Naive B cell (primary cell): ENCODE measurements at places on chromosomes 12 and 14.
A peak's percentile ranks its signal among the peaks of the same experiment; 100 is the strongest.

- H3K27ac ChIP-seq = no peak overlapping the region
- no peak for DNase-seq
- no peaks in the 10 kb centered on the region for H3K4me1 ChIP-seq
- H3K36me3 ChIP-seq = peaks cover 1% of the 10 kb centered on the region
These were observed 352.7 kb downstream of the SYT1 start for GRCh38 chr12:79217306-79217705.

DNA sequence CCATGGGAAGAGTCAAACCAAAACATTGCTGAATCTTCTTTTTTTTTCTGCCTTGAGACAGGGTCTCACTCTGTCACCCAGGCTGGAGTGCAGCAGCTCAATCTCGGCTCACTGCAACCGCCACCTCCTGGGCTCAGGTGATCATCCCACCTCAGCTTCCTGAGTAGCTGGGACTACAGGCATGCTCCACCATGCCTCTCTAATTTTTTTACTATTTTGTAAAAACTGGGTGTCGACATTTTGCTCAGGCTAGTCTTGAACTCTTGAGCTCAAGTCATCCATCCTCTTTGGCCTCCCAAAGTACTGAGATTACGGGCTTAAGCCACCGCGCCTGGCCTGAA lies 1.5 kb upstream of the KRT75 start:
- H3K4me3 ChIP-seq = no peak overlapping the region
- no peak overlapping the region for H3K27ac ChIP-seq
- no peaks in the 10 kb centered on the region for H3K4me1 ChIP-seq

DNA sequence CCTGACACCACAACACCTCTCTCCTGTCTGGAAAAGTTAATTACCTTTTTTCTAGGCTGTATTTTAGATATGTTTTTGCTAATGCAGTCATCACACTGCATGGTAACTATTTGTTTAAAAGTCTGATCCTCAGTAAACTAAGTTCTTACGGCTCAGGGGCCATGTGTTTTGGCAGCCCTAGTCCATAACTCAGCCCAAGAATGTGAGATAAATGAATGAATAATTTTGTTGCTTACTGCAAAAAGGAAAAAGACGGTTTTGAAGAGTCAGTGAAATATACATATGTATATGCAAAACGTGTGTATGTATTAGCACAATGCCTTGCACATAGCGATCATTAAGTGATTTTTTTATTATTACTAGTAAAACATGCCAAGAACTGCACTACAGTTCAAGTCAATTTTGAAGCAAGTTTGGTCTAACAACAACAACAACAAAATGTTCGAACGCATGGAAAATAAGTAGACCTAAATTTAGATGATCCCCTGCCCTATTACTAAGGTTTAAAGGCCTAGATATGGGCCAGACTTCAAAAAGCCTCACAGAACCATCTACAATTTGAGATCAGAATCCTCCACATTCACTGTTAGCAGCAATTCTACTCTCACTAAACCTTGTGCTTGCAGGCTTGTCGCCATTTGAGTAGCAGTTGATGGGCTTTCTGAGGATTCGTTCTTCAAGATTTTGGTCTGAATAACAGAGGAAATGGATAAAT lies 140.0 kb downstream of the NDUFA12 start:
- DNase-seq = no peak
- H3K36me3 ChIP-seq = no peaks in the 10 kb centered on the region
- peaks cover 10% of the 10 kb centered on the region for H3K27me3 ChIP-seq
- H3K27ac ChIP-seq = no peak overlapping the region
- H3K4me3 ChIP-seq = no peak overlapping the region
- H3K4me1 ChIP-seq = peaks cover 3% of the 10 kb centered on the region

- H3K27ac ChIP-seq = no peak overlapping the region
- H3K36me3 ChIP-seq = no peaks in the 10 kb centered on the region
- no peak overlapping the region for H3K4me3 ChIP-seq
- no peak for DNase-seq
- no peaks in the 10 kb centered on the region for H3K27me3 ChIP-seq
These were observed 33.7 kb upstream of the GLIPR1 start for GRCh38 chr12:75446857-75447256.

GRCh38 chr14:76990084-76990483 lies 38.4 kb downstream of the IRF2BPL start:
- no peaks in the 10 kb centered on the region for H3K36me3 ChIP-seq
- H3K4me3 ChIP-seq = no peak overlapping the region
- peaks cover 11% of the 10 kb centered on the region for H3K4me1 ChIP-seq
- H3K27ac ChIP-seq = no peak overlapping the region
- no peaks in the 10 kb centered on the region for H3K27me3 ChIP-seq
- no peak for DNase-seq

GRCh38 chr14:35821564-35822411 lies 4.3 kb upstream of the BRMS1L start:
- no peaks in the 10 kb centered on the region for H3K27me3 ChIP-seq
- DNase-seq = peak; percentile 7
- H3K4me1 ChIP-seq = peaks cover 9% of the 10 kb centered on the region
- H3K27ac ChIP-seq = no peak overlapping the region

DNA sequence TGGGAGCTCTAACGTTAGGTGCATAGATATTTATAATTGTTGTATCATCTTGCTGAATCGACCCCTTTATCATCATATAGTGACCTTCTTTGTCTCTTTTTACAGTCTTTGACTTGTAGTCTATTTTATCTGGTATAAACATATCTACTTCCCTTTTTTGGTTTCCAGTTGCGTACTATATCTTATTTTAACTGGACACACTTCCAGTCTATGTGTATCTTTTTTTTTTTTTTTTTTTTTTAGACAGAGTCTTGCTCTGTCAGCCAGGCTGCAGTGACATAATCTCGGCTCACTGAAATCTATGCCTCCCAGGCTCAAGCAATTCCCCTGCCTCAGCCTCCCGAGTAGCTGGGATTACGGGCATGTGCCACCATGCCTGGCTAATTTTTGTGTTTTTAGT lies 41.9 kb upstream of the ZFP36L1 start:
- H3K27me3 ChIP-seq = no peaks in the 10 kb centered on the region
- H3K4me3 ChIP-seq = no peak overlapping the region
- H3K36me3 ChIP-seq = no peaks in the 10 kb centered on the region
- peaks cover 13% of the 10 kb centered on the region for H3K4me1 ChIP-seq

DNA sequence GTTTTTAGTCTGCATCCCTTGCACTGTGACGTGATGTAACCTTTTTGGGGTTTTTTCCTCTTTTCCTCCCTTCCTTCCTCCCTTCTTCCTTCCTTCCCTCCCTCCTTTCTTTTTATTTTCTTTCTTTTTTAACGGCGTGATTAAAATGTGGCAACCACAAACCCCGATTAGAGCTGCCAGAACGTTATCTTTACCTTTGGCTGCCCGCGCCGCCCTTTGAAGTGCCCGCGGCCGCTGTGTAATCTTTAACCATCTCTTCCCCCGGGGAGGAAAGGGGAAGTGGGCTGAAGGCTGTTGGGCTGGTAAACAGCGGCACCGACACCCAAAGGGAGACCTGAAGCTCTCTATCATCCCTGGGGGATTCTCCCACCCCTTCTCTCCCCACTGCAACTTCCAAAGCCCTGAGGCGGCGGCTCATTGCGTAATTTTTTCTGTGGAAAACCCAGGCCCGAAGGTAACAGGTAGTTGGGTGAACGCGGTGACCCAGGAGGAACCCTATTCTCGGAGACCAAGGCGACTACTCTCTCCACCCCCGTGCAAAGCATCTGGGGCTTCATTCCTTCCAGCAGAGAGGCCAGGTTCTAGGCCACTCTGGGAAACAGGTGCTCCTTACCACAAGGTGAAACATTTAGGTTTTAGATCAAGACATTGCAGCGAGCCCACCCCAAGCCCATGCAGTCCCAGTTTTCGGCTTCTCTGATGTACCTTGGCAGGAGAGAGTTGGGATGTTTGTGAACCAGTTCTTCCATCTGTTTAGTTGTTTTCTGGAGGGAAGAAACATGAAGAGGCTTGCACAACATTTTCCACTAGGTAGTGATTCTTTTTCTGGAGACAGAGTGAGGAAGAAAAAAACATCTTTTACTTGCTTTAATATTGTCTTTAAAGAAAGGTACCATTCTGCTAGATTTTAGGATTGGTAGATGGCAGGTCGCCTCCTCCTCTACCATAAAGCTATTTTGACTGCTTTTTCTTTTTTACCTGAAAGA lies 1.5 kb downstream of the LGR5 start:
- H3K36me3 ChIP-seq = peaks cover 9% of the 10 kb centered on the region
- H3K27ac ChIP-seq = no peak overlapping the region
- peaks cover 32% of the 10 kb centered on the region for H3K27me3 ChIP-seq
- peaks cover 33% of the 10 kb centered on the region for H3K4me1 ChIP-seq

GRCh38 chr12:113392988-113393579 lies 10.6 kb downstream of the SDS start:
- H3K4me1 ChIP-seq = no peaks in the 10 kb centered on the region
- H3K36me3 ChIP-seq = no peaks in the 10 kb centered on the region
- no peak overlapping the region for H3K4me3 ChIP-seq
- H3K27me3 ChIP-seq = peaks cover 9% of the 10 kb centered on the region

GRCh38 chr14:75452324-75452723 lies 24.5 kb downstream of the JDP2 start:
- peak overlapping the region; percentile 27 for H3K27ac ChIP-seq
- no peaks in the 10 kb centered on the region for H3K36me3 ChIP-seq
- H3K27me3 ChIP-seq = no peaks in the 10 kb centered on the region
- no peak overlapping the region for H3K4me3 ChIP-seq

DNA sequence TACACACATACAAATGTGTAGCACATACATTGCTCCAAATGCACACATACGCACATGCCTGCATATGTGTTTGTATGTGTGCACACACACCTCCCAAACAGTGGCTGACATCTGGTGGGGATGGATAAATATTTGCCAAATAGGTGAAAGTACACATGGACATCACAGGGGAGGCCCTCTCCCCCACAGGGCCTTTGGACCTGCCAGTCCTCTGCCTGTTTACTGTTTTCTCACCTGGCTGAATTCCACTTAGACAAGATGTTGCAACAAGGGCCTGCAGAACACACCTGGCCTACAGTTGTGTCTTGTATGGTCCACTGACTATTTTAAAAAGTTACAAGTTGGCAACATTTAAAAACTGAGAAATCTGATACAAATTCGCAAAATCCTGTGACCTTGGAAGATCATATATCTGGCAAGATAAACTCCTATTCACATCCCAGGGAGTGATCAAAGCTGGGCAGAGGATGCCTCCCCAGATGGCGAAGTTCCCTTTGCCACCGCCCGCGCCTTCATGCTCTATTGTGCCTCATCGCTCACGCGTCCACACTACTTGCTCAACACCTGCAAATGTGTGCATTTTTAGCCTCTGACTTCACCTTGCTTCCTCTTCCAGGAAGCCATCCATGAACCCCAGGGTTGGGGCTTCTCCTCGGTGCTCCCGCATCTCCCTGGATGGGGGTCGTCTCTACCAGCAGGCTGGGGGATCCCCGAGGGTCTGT lies 118.4 kb upstream of the FZD10 start:
- no peak overlapping the region for H3K27ac ChIP-seq
- peaks cover 56% of the 10 kb centered on the region for H3K27me3 ChIP-seq
- H3K4me1 ChIP-seq = peaks cover 12% of the 10 kb centered on the region
- no peak for DNase-seq

- no peaks in the 10 kb centered on the region for H3K36me3 ChIP-seq
- no peak overlapping the region for H3K27ac ChIP-seq
- H3K27me3 ChIP-seq = peaks cover 10% of the 10 kb centered on the region
These were observed 92.8 kb upstream of the KCNA1 start for GRCh38 chr12:4816744-4817525.

DNA sequence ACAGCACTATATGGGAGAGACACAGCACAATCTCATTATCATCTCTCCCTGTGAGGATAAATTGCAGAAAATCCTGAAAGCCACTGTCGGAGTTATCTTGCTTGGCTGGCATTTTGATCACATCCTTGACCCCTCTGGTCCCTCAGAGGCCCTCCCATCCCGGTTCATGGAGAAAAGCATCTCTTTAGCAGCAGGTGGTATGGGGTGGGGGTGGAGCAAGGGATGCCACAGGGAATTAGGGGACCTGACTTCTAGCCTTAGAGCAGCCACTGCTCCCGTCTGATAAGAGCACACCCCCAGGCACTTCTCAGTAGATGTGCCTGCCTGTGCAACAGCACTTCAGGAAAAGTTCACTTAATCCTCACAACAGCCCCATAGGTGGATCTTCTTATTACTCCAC lies 38.6 kb downstream of the GRIN2B start:
- no peak overlapping the region for H3K4me3 ChIP-seq
- H3K4me1 ChIP-seq = peaks cover 3% of the 10 kb centered on the region
- peaks cover 4% of the 10 kb centered on the region for H3K36me3 ChIP-seq
- no peak overlapping the region for H3K27ac ChIP-seq

DNA sequence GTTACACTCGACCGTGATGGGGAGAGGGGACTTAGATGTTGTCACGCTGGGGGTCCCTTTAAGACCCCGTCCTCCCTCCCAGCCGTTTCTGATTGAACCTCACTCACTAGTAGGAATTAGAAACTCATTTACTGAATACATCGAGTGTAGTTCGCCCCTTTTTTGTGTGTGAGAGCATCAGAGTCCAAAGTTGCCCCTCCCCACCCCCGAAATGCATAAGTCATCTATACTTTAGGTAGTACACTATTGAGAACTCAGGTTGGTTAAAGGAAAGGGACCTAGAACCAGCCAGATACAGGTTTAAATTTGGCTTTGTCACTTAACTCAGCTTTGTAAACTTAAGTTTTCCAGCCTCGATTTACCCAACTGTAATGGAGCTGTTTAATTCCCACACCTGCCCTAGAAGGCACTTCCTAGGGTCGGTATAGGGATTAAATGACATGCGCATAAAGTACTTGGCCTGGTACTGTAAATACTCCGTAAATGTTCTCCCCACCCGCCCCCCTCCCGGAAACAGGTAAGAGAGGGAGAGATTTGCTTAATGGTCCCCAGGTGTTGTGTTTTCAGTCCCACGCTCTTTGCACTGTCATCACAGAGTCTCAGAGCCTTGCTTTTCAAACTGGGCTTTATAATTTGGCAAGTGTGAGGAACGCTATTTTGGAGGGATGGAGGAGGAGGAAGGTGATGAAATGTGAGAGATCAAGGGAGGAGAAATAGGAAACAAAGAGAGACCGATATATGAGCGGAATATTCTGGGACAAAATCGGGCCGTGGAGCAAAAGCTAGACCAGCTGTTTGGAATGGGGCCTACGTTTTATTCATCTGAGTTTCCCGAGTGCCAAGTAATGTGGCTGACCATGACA lies 897 bp downstream of the SUDS3 start:
- no peaks in the 10 kb centered on the region for H3K36me3 ChIP-seq
- no peaks in the 10 kb centered on the region for H3K27me3 ChIP-seq
- peaks cover 20% of the 10 kb centered on the region for H3K4me1 ChIP-seq
- no peak for DNase-seq
- H3K4me3 ChIP-seq = peak overlapping the region; percentile 98
- peak overlapping the region; percentile 98 for H3K27ac ChIP-seq

- H3K27ac ChIP-seq = no peak overlapping the region
- peaks cover 7% of the 10 kb centered on the region for H3K36me3 ChIP-seq
- H3K27me3 ChIP-seq = peaks cover 28% of the 10 kb centered on the region
These were observed 19.1 kb downstream of the TUNAR start for GRCh38 chr14:95895720-95896119.

- no peaks in the 10 kb centered on the region for H3K4me1 ChIP-seq
- no peak overlapping the region for H3K27ac ChIP-seq
- no peaks in the 10 kb centered on the region for H3K27me3 ChIP-seq
- no peak overlapping the region for H3K4me3 ChIP-seq
These were observed 54.8 kb upstream of the TSPAN9 start for GRCh38 chr12:3022411-3022810.

- no peak overlapping the region for H3K27ac ChIP-seq
- peaks cover 8% of the 10 kb centered on the region for H3K36me3 ChIP-seq
These were observed 1.7 kb upstream of the NKX2-1 start for GRCh38 chr14:36521598-36522345.
